Stomach (tissue), 19 donors: ENCODE measurements at places on chromosomes 7 and 10. TPM values are rescaled to one million over a fixed set of nuclear protein-coding genes. Genes with fewer than 3 reads are reported as not detected.

The GBX1 gene
- not detected for polyA plus RNA-seq

The FZD8 gene
- 0.92 TPM for polyA plus RNA-seq

The FBXL13 gene
- 2.4 TPM for polyA plus RNA-seq

The CCDC136 gene
- 3.1 TPM for polyA plus RNA-seq

The JAZF1 gene
- polyA plus RNA-seq: 5.8 TPM

The IKZF1 gene
- 6.4 TPM for polyA plus RNA-seq

The THSD7A gene
- polyA plus RNA-seq: 0.46 TPM

The STRIP2 gene
- polyA plus RNA-seq: 0.76 TPM

The TIAL1 gene
- polyA plus RNA-seq: 29.0 TPM

The ARHGEF5 gene
- polyA plus RNA-seq: 14.1 TPM

The ABCB4 gene
- polyA plus RNA-seq: 0.25 TPM

The SND1 gene
- polyA plus RNA-seq: 85.9 TPM

The FGL2 gene
- 7.5 TPM for polyA plus RNA-seq

The LIPK gene
- not detected for polyA plus RNA-seq

The CPA1 gene
- 5.5 TPM for polyA plus RNA-seq

The PSD gene
- 10.4 TPM for polyA plus RNA-seq

The KLF14 gene
- not detected for polyA plus RNA-seq
